Kidney capillary endothelial cell (primary cell): ENCODE measurements at places on chromosomes 3 and 15.

DNA sequence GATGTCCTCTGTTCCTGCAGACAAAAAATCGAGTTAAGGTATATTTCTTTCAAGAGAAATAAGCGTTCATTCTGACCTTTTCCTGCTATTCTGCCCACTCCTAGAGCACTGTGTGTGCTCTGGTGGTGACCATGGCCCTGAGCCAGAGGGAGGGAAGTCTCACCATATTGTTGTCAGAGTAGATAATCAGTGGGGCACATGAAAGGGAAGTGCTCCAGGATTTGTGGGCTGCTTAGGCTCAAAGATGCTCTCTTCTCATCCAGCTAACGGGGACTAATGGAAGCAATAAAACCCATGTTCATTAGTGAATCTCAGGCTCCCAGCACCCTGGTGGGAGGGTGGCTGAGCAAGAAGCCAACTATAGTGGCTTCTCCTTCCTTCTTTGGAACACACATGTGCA lies 70.7 kb upstream of the EOMES start:
- DNase-seq: no peak

- no peak for DNase-seq
Observed at GRCh38 chr3:8191406-8191805, 310.2 kb upstream of the LMCD1 start.

DNA sequence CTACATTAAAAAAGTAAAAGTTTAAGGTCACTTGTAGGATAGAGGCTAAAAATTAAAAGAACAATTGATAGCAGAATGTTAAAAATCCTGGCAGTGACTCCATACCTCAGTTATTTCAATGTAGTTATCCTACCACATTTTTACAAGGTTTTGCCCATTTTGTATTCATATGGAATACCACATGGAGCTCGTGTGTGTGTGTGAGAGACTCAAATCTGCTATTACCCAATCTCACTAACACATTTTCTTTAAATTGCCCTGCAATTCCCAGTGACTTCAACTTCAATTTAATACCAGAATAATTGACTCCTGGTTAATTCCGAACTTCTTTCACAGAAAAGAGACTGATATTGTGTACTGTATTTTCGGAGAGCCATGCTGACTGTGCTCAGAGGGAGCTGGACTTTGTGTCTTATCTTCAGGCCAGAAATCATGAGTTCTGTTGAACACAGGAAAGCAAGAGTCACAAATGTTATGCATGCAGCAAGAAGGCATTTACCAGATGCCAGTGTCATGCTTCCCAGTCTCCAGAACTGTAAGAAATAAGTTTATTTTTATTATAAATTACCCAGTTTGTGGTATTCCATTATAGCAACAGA lies 529.0 kb upstream of the NECTIN3 start:
- no peak for DNase-seq

- DNase-seq: no peak
Observed at GRCh38 chr3:45330510-45331295, 57.7 kb upstream of the LARS2 start.

- DNase-seq: no peak
Observed at GRCh38 chr3:55489798-55490132, 2.7 kb upstream of the WNT5A start.

DNA sequence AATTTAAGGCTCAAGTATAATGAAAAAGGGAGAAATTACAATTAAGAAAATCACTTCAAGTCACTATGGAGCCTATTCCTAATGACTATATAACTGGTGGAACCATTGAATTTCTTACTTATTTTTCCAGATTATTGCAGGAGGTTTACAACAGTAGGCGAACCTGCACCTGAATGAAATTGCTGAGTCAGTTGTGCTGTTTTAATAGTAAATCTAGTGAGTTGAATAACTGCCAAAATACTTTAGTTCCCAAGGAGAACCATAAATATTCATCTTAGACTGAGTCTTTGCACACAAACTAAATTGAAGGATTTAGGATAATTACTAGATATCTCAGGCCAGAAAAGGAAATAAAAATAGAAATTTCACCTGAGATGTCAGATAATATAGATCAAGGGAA lies 1052.8 kb downstream of the NAALADL2 start:
- DNase-seq: no peak

DNA sequence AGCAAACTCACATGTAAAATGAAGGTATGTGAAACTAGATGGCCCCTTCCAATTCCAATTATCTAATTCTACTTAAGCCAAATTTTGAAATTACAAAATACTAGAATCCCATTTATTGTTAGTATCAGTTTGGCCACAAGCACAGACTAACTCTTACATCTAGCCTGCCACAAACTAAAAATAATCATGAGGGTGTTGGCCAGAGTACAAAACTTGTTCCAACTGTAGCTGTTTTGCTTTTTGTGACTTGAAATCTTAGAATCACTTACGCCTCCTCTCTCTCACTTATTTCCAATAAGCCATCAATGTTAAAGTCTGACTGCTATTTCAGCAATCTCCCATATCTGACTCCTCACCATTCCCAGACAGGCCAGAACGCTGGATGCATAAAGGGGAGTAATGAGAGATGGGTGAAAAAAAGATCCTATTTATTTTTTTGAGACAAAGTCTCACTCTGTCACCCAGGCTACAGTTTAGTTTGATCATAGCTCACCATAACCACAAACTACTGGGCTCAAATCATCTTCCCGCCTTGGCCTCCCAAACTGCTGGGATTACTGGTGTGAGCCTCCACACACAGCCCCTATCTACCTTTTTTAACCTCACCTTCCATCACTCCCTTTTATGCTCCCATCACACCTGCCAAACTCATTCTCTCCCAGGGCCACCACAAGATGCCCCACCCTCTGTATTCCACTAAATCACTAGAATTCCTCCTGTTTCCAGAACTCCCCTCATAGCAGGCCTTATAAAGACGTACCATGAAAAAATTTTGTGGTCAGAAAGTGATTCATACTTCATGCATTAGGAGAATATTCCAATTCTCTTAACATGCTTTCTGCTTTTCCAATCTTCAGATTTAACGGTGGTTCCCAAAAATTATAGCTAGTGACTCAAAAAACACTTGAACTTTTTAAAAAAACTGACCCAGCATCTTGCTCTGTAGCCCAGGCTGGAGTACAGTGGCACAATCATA lies 36.5 kb downstream of the ATOSA start:
- DNase-seq: no peak

DNA sequence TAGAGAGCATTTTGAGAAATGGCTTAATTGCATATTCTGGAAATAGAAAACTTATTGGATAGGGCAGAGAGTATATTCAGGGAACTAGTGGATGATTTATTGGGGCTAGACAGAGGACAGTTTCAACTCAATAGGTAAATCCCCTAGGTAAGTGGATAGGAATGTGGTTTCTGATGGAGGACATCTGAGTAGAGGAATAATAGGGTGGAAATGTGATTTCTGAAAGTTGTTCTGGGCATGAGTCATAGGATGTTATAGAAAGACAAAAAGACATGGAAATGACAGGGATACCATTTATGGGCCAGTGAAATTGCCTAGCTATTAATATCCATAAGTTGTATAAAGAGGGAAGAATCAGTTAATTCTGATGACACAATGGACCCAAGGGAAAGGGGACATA lies 563.3 kb upstream of the GOLIM4 start:
- peak; percentile 36 for DNase-seq

DNA sequence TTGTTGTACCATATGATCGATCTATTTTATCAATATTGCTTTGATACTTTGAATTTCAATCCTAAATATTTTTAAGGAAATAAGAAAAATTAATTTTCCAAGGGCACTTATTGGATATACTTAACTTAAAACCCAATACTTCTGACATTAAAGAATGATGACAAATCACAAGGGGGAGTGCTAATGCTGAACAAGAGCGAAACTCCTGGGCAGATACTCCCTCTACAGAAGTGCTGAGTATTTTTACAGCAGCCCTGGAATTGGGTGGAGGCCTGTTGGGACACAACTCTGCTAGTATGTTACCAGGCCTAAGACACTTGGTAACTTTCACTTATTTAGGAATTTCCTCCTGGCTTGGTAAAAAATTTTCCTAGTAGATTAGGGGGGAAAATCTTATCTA lies 46.2 kb downstream of the DENND6A start:
- DNase-seq: no peak

DNA sequence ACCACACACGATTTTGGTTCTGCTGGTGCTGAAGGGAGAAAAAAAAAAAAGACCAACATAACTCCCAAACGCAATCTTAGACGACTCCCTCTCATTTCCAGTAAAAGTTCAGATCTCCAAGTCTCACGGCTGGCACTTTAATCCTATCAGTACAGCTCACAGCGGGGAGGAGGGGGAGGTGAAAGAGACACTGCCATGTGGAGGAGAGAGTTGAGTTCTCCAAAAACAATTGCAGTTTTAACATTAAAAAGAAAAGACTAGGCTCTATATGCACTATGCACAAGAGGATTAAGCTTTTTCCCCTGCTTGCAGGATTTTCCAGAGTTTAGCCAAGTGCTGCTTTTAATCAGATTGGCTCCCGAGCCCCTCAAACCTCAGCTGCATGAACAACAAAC lies 16.8 kb downstream of the BMF start:
- DNase-seq: no peak

- peak; percentile 63 for DNase-seq
Observed at GRCh38 chr3:148379763-148380382, 317.8 kb upstream of the AGTR1 start.

- no peak for DNase-seq
Observed at GRCh38 chr3:117801912-117802239, 1092.3 kb downstream of the TUSC7 start.

DNA sequence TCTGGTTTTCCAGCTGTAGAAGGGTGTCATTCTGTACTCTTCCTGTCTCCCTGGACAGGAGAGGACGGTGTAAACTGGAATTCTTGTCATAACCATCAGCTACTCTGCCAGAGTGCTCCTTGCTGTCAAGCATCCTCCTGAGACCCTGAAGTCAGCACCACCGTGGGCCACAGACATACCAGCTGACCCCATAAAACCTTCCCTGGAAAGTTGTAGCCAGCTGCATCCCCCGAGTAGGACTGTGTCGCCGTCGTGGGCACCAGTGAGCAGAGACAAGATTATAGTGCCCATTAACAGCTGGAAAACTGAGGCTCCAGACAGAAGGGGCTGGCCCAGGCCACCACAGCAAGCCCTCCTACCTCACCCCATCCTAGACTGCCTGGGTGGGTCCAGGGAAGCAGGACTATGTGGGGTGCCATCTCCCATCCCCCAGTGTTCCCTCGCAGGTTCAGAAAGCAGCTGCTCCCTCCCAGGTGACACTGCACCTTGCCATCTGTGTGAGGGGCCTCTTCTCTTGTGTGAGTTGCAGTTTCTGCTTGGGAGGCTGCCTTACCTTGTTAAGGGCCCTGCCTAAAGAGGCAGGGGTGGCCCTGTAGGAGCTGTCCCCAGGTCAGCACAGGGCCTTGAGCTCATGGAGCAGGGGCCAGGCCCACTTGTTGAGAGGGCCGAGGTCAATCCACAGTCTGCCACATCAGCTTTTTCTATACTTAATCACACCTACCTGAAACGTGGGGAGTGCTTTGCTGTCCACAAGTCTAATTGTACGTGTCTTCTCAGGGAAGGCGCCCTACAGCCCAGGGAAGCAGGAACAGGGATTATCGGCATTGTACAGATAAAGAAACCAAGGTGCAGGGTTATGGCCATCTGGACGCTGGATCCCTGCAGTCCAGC lies 191.9 kb upstream of the LINGO1 start:
- no peak for DNase-seq

DNA sequence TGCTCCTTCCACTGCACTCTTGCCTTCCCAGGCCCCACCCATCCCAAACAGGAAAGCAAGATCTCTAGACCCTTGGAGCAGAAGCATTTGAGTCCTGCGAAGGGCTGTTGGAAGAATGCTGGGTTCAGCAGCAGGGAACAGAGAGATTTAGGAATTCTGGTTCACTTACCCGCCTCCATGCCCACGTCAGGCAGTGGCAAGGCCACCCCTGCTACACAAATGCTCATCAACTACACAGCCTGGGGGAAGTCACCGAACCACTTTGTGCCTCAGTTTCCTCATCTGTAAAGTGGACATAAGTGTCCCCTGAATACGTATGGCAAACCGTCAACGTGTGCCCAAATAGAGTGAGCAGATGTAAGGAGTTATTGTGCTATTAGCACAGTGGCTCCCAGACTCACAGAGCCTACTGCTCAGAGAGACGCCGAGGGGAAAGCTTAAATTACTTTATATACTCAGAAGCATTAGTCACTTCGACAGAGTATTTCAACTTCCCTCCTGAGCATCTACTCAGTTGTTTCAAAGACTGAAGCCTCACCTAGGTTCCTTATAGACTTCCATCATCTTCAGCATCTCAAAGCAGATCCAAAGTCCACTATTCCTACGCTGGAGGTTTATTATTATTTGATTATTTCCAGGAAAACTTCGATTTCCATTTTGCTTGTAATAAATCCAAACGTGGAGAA lies 905 bp downstream of the HOMER2 start:
- DNase-seq: peak; percentile 2

GRCh38 chr3:31379598-31379997 lies 153.1 kb upstream of the STT3B start:
- no peak for DNase-seq

DNA sequence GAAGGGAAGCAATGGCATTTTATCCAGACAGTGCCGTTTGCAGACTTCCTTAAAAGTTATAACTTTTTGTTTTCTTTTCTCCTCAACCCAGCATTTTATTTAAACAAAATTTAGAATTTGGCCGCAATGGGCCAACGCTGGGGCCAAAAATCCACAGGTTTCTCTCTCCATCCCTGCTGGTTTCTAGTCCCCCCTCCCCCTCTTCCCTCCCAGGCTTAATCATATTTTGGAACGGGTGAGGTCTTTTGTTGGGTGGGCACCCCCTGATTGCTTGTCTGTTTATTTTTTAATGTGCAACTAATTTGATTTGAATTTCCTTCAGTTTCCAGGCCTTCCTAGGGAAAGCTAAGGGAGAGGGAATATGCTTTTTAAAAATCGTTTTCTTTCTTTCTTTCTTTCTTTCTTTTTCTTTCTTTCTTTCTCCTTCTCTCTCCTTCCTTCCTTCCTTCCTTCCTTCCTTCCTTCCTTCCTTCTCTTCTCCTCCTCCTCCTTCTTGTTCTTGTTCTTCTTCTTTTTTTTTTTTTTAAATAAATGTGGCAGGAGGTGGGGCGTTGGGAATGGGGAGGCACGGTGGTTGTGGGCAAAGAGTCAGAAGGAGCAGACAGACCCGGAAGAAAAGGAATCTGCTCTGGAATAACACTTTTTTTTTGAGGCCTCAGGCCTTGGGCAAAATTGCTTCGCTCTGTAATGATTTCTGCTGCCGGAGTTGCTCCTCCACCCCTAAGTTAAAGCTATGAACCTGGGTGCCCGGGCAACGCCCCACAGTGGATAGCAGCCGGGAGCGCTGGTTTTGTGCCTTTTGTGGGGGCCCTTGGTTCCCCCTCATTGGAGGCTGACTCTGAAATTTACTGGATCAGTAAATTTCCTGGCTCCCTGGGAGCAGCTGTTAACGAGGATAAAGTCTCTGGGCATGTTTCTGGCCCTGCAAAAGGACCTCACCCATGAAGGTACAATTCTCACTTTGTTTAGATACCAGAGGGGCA lies 1.9 kb downstream of the FNDC3B start:
- DNase-seq: peak; percentile 36

- DNase-seq: no peak
Observed at GRCh38 chr15:81338170-81339007, 14.4 kb upstream of the STARD5 start.

- peak; percentile 70 for DNase-seq
Observed at GRCh38 chr3:47802734-47803479, at the start of gene DHX30. Gene DHX30, plus strand, starts transcription at chr3:47803138. Its CDS starts 7,546 bp downstream, at chr3:47810684.

GRCh38 chr3:5390221-5390620 lies 202.7 kb downstream of the EDEM1 start:
- no peak for DNase-seq

- DNase-seq: no peak
Observed at GRCh38 chr3:14439501-14440167, 37.2 kb downstream of the SLC6A6 start.

GRCh38 chr15:98896802-98897732 lies 110.5 kb downstream of the PGPEP1L start:
- peak; percentile 60 for DNase-seq
